ENCODE measurements at places on chromosomes 2 and 18.

- no peak for DNase-seq
Observed at GRCh38 chr2:26696351-26696816, 3.9 kb downstream of the KCNK3 start.

DNA sequence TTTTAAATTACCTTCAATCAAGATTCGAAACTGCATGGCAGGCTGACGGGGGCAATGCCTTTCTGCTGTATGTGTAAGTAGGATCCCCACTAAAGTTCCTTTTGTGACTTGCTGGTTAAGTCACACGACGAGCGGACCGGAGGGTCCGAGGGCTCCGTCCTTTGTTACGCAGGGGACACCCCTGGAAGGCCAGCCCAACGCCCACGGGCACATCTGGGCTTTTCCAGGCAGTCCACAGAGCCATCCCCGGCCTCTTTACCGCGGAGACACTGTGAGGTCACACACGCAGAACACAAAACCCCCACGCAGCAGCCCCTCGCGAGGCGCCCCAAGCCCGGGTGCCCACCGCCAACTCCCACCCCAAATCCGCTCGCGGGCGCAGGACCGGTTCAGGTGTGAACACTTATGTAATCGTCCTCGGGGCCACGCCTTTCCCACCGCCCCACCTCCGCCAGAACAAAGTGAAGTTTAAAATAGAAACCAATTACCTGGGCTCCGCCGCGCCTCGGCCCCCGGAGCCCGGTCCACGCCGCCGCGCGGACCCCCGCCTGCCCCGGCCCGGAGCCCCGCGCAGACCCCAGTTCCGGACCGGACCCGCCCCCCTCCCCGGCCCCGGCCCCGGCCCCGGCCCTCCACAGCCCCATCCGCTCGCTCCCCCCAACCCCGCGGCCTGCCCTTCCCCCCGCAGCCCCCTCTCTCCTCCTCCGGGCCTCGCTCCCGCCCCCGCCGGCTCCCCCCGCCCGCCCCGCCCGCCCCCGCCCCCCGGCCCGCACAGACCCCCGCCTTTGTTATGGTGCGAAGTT, 4.2 kb downstream of the ZNF516 start:
- DNase-seq, result no peak

DNA sequence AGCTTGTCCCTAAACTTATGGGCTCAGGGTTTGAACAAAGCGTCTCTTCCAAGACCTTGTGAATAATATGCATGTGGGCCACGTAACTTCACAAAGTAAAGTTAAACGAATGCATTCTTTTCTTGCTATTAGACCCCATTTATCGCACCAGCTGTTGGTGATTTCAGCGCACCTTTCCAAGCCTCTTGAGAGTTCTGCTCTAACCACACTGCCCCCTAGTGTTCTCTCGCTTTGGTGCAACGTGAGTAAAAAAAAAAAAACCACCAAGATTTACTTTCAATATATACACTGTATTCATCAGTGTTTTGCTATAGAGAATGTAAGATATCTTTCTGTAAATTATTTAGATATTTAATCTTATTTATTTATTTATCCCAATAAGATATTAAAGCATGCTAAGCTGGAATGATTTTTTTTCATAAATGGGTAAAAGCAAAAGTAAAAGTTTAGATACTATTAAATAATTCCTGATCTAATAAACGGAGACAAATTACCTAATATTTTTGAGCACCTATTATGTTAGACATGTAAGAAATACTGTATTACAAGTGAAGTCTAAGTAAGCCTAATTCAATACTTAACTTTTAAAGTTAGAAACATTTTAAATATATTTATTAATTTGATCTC, 459.5 kb downstream of the DLGAP1 start:
- no peak for DNase-seq

DNA sequence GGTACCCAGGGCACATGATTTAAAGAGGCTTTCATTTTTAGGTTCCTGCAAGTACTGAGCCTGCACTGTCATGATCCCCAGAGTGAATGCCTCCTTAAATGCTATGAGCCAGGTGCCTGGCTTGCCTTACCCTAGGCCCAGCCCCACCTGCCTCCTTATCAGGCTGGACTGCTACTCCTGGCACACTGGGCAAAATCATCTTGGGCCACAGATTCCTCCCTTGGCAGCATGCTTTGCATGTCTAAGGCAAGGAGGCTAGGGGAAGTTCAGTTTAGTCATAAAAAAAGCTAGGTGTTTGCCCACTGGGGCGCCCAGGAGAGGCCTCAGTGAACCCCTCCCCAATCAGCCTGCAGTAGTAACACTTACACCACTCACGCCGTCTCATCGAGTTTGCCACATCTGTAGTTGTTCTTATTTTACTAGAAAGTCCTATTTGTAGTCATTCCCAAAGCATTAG, 45.1 kb downstream of the LBH start:
- DNase-seq, result no peak

- no peak for DNase-seq
Observed at GRCh38 chr2:101464841-101465240, 10.1 kb downstream of the RFX8 start.

DNA sequence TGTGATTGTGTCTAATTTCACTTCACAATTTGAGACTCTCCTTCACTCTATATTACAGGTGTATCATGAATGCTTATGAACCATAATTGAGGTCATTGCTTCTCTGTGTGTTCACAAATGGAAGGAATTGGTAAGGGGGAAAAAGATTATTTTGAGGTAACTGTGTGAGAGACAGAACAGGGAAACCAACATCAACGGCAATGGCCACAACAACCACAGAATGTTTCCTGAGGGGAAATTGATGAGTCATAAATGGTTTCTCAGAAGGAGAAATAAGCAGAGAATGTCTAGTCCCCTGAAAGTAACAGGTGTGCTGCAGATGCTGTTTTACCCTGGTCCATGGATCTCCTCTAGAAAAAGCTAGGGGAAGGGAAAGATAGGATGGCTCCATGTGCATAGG, 361.2 kb upstream of the GALNT5 start:
- DNase-seq, result peak; percentile 21

DNA sequence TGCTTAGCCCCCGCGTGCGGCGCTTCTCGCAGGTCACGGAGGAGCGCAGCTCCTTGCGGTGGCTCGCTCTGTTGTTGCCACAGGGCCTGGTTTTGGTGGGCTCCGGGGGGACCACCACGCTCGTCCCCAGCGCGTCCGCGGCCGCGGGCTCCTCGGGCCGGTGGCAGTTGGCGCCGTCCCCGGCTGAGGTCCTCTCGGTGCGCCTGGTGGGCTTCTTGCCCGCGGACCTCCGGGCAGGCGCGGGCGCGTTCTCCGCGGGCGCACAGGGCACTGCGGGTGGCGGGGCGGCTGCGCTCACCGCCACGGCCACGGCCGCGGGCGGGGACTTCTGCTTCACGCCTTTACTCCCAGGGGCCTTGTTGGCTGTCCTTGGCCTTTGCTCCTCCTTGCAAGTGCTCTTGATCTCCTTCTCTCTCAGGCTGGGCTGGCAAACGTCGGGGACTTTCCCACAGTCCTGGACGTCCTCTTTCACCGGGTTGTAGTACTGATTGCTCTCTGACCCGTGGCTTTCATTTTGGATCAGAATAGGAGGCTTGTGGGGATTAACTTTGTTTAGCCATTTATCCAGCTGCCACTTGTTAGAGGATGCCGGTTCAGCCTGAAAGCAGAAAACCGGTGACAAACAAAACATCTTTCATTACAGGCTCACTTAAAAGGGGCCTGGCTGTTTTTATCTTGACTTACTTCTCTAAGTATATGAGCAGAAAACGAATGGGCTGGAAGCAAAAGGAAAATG, 104.0 kb upstream of the REV1 start:
- DNase-seq, result no peak

DNA sequence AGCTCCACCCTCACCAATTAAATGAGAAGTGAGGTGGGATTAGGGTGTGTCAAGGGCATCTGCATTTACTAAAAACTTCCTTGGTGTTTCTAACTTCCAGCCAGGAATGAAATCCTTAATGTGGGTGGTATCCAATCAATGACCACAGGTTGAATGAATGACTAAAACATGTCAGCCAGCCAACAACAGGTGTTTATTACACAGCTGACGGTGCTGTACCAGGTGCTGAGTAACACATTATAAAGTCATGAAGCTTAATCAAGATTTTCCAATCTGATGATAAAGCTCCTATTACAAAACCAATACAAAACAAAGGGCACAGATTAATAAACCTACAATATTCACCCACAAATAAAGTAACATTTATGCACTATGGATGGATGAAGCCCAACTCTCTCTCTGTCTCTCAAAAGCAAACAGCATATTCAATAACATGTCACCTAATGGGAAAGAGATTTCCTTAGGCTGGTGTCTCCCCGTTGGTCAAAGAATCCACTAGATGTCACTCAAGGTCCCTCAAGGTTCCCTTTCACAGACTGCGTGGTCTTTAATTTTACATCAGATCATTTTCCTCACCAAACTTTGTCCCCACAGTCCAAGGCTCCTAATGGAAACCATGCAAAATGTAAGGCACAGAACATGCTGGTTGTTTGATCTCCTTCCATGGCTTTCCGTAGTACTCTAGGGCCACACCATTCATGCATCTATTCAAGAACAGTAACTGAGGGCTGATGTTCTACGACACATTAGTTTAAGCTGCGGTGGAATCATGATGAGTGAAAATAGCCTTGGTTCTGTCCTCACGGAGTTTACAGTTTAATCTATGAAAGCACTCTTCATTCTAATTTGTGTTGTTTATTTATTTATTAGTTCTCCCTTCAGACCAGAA, 6.4 kb upstream of the PTPN4 start:
- no peak for DNase-seq

DNA sequence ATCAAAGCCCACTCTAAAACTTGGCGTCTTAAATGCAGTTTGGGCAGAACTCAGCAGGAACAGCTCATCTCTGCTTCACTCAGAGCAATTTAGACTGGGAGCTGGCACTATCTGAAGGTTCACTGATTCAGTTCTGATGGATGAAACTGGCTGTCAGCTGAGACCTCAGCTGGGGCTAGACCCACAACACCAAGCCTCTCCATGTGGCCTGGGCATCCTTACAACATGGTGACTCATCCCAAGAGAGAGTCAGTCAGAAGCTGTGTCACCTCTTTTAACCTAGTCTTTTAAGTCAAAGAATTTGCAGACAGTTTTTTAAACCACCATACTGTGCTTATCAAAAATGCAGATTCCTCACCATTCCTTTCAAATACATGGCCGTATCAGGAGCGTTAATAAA, 62.6 kb upstream of the ZNF397 start:
- no peak for DNase-seq

GRCh38 chr18:51011709-51012108, 18.3 kb upstream of the SMAD4 start:
- no peak for DNase-seq

DNA sequence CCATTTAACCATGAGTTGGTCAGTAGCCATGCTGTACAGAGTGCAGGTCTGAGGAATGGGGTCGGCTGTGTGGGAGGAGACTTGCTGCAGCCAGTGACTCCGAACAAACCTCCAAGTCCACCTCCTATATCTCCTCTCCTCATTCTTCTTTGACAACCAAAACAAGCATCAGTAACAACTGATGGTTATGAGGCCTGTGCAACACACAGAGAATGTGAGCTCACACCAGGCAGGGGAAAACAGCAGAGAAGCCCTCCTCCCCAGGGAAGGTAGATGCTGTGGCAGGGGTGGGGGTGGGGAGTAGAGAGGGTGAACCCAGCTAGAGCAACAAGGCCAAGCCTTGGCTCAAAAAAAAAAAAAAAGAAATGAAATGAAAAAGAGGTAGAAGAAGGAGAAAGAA, 12.3 kb upstream of the CNGA3 start:
- DNase-seq, result no peak

- DNase-seq, result no peak
Observed at GRCh38 chr2:140808820-140809219, 1322.0 kb downstream of the LRP1B start.

GRCh38 chr2:12701786-12702167, 15.0 kb upstream of the TRIB2 start:
- DNase-seq, result no peak

GRCh38 chr2:205704127-205704741, 21.9 kb downstream of the NRP2 start:
- no peak for DNase-seq

DNA sequence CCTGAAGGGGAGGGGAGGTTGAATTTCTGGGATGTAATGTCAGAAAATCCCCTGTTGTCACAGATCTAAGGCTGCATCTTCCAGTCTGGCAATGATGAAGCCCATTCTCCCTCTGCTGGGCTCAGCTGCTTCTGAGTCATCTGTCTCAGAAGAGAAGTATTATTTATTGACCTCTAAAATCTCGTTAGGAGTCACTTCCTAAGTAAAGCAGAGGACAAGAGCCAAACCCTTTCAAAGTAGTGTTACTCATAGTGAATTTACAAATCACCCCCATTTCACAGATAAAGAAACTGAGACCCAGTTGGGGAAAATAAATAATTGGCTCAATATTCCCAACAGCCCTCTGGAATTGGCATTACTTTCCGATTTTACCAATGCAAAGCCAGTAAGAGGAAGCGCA, 167.3 kb upstream of the SKOR2 start:
- DNase-seq, result peak; percentile 18

- DNase-seq, result peak; percentile 47
Observed at GRCh38 chr2:18684206-18685038, 95.1 kb upstream of the NT5C1B start.

DNA sequence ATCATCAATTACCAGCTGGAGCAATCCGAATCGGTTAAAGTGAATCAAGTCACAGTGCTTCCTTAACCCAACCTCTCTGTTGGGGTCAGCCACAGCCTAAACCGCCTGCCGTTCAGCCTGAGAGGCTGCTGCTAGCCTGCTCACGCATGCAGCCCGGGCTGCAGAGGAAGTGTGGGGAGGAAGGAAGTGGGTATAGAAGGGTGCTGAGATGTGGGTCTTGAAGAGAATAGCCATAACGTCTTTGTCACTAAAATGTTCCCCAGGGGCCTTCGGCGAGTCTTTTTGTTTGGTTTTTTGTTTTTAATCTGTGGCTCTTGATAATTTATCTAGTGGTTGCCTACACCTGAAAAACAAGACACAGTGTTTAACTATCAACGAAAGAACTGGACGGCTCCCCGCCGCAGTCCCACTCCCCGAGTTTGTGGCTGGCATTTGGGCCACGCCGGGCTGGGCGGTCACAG, 496 bp upstream of the ITGA4 start:
- DNase-seq, result no peak

- no peak for DNase-seq
Observed at GRCh38 chr2:43009448-43009847, 217.0 kb downstream of the ZFP36L2 start.

DNA sequence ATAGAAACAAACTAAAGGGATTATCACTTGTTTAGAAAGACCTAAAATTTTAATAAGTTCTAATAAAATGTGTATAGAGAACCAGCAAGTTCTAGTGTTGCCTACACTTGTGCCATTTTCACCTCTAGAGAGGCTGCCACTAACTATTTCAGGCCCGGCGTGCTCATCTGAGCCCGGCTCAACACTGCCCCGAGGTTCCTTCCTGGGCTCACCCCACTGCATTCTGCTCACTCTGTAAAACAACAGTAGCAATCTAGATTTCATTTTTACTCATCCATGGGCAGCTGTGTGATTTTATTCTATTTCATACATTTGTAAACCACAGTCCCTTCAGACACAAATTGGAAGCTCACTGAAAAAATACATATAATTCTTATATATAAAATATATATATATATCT, 253.2 kb downstream of the L3MBTL4 start:
- no peak for DNase-seq

DNA sequence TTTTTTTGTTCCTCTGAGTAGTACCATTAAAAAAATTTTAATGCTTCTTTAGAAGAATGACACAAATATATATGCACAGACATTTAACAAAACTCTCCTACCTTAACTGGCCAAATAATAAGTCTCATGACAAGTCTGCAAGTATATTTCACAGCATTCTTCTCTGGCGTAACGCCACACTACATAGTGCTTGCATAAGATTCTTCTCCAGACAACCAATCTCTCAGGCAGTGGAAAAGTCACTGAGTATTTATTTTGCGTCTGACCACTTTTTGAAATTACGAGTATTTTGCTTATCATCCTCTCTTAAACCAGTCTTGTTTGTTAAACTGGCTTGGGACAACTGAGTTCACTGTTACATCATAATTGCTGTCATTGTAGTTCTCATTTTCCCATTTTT, 749.2 kb downstream of the ADCYAP1 start:
- DNase-seq, result no peak

Data from fibroblast of skin of left biceps (primary cell).